ENCODE measurements at places on chromosomes 7 and 10.

DNA sequence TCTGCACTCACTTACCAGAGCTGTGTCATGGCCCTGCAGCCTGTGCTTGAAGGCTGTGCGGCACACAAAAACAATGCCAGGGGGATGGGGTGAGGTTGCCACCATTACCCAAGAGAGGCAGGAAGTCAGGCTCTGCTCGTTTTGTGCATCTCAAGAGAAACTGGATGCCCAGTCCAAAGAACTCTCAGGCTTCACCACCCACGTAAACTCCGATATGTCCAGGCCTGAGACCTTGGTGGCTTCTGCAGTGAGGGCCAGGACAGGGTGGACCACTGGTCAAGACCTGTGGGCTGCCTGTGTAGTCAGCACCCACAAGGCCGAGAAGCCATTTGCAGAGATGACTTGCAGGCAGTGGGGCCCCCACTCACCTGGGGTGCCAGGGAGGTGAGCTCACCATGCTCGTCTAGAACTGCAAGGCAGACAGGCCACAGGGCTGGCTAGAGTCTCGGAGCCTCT lies 54.7 kb upstream of the EBF3 start:
- no peak for DNase-seq

DNA sequence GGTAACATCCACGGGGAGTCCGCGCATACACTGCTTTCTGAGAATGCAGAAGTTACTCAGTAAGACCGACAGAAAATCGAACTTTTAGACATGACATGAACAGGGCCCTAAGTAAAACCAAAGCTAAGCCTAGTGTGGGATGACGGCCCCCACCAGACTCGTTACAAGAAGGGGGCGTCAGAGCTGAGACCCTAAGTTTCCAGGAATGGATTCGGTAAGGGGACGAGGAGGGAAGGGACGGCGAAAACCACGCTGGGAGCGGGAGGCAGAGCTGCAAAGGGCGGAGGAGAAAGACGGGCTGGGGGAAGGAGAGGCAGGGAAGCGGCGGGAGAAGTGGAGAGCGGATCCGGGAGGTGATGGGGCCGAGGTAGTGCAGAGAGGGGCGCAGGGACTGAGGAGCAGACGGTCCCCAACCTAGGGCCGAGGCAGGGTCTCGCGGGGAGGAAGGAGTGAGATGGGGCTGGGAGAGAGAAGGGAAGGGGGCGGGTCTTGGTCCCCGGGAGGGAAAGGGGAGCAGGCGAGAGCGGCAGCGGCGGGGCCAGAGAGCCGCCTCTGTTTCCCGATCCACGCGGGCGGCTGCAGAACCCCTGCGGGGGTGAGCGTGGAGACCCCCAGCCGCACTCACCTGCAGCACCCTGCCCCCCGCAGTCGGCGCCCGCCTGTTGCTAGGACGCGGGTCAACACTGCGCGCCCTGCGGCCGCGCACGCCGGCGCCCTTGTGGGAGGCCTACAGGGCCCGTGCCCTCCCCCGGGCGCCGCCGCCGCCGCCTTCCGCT lies 513 bp downstream of the ODAD2 start:
- DNase-seq: no peak

DNA sequence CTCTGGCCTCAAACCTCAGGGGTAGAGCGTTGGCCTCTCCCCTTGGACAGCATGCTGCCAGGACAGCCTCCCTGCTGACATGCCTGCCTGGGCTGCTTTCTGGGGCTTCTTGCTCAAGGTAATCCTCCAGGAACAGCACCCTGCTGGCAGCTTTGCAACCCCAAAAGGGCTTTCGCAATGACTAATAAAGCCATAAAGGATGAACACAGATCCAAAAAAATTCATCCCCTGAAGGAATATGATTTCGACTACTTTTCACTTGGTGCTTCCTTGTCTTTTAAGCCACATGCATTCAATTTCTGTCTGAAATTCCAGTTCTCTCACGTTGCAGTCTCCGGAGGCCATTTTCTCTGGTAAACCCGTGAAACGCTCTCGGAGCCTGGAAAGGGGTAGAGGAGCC lies 15.1 kb upstream of the SH3PXD2A start:
- DNase-seq: no peak

GRCh38 chr7:17407229-17407628 lies 108.8 kb downstream of the AHR start:
- no peak for DNase-seq

- no peak for DNase-seq
Measured at GRCh38 chr10:128763588-128763987, 637.4 kb upstream of the MKI67 start.

DNA sequence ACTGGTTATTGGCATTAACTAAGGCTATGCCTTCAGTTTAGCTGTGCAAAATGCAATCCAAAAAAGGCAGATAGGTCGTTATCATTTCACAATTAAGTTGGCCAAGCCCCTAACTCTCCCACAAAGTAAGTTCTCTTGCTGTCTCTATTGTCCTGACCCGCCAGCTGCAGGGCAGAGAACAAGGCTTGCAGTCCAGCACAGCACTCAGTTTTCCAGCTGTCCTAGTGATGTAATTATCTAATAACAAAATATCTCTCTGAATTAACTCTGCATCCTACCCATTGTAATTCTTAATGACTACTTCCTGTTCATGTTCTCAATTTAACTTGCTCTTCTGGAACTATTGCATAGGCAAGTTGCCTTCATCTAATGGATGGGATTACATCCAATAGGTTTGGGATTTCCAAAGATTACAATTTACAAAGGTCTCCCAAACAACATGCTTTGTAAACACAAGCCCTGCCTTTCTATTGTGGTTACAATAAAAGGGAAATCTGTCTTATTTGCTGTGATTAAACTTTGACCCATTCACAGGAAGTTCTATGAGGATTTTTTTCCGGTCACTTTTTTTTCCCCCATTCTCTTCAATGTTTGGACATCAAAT lies 55.2 kb downstream of the CDK6 start:
- no peak for DNase-seq

DNA sequence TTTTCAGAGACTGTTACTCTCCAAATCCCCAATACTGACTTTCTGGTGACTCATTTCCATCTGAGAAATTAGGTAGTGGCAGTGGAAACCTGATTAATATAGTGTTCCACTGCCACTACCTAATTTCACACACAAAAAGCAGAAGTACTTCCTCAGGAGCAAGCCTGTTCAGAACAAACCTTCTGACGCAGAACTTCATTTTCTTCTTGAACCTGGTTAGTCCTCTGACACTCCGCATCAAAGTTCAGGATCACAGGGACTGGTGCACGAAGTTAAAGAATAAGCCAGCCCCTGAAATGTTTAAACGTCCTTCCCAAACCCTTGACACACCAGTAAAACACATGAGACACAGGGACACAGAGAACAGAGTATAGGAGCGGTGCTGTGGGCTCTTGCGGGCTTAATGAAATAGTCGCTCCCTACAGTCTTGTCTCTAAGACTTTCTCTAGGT lies 4.4 kb downstream of the WDR91 start:
- DNase-seq: no peak

DNA sequence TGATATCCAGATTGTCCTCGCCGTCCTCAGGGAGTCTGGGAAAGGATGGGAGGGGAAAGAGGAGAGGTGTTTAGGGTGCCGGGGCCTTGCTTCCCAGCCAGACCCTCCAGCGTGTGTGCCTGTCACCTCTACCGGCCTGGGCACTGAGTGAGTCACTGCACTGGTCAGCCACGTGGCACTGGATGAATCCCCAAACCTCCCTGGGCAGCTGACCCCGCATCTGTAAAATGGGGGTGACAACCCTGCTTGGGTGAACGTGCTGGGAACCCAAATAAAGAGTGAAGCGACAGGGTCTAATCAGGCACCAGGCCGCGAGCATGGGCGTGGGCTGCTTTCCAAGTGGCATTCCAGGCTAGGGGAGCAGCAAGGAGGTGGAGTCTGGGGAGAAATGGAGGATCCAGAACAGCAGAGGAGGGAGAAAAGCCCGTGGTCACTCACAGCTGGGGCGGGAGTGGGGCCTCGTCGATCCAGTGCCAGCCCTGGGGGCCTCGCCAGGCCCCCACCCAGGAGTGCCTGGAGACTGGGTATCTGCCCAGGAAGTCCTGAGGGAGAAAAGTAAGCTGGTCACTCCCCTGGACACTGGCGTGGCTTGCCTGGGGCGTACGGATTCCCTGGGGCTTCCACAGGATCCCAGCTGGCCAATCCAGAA lies 29.7 kb downstream of the KLRG2 start:
- no peak for DNase-seq

DNA sequence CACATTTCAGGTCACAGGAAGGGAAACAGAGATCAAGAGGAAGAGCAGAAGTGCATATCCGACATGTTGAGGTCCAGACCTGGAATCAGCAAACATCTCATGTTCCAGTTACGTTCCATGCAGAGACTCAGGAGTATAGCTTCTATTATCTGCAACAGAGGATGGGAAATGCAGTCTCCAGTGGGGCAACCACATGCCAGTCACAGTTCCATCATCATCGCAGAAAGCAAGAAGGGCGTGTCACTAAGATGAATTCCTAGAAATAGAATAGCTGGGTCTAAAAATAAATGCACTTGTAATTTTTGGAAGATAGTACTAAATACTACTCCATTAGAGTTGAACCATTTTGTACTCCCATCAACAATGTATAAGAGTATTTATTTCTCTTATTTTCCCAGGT lies 133.2 kb upstream of the MDFIC start:
- no peak for DNase-seq

GRCh38 chr10:78177491-78178185 lies 144.0 kb downstream of the RPS24 start:
- DNase-seq: no peak

- no peak for DNase-seq
Measured at GRCh38 chr10:124068929-124069328, 24.5 kb downstream of the CHST15 start.

- peak; percentile 46 for DNase-seq
Measured at GRCh38 chr10:80699602-80700039, 161.9 kb downstream of the SH2D4B start.

DNA sequence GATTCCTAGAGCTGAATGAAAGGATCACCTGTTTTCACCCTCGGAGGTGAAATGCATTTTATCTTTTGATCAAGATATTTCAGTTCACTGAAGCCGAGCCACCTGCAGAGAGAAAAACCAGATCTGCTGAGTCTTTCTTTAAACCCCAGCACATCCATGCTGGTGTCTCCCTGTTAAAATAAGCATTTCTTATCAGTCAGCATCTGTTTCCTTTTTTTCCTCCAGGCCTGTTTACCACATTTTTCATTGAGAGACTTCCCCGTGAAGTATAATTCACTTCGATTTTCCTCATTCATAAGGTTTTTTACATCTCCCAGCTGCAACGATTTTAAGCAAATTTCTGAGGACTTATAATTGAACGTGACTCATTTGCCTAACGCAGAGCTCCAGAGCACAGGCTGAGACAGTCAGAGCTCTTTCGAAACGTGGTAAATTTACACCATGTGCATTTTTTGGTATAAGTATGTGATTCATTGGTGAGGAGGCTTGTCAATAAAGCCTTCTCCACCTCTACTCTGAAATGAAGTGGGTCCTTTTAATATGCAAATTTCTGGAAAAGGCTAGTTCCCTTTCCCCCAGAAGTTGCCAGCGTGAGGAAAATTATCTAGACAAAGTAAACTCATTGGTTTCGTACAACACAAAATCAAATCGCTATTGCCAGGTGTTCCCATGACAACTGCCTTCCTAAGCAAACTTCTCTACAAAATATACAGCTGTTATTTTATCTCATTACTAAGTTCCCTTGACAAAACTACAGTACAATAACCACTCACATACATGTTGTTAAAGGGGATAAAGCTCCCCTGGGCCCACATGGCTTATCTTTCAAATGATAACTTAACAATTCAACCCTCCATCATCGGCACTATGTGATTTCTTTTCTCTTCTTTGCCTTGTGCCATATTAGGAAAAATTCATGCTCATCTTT lies 374.8 kb upstream of the AKR1E2 start:
- DNase-seq: no peak

DNA sequence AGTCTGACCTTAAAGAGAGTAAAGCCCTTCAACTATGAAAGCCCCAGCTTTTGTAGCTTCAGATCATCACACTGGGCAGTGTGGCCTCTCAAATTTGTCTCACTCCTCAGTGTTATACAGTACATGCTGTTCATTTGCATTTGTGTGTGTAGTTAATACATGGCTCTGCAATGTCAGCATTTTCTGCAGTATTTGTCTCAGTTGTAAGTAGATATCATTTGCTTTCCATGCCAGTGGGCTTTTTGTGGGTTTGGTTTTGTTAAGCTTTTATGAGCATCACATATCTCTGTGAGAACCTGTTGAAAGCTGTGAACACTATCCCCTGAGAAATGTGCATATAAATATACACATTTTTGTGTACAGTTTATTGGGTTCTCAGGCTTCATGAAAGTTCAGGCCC lies 57.0 kb downstream of the ZNF277 start:
- DNase-seq: no peak

DNA sequence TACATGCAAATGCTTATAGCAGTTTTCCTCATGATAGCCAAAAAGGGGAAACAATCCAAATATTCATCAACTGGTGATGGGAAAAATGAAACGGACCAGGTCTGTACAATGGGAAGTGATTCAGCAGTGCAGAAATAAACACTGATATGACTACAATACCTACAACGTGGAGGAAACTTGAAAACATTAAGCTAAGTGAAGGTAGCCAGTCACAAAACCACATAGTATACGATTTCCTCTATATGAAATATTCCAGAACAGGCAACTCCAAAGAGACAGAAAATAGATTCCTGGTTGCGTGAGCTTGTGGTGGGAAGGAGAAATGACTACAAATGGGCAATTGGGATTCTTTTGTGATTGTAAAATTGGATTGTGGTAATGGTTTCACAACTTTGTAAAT lies 263.1 kb upstream of the PITRM1 start:
- no peak for DNase-seq

DNA sequence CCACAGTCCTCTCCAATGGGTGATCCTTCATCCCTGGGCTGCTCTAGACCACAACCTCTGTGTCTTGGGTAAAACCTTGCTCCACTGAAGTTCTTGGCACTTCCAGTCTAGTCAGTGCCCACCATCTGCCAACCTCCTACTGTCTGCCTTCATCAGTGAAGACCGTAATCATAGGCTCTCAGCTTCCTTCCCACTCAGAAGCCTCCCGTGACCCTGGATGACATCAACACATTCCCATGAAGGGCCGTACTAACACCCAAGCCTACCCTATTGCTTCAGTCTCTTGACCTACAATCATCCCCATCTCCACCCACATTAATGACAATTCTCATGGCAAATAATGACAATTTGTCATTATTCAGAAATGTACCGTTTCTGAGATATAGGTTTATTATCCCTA lies 27.6 kb upstream of the GARS1 start:
- no peak for DNase-seq

Data from CD4-positive, alpha-beta T cell treated with Interleukin-15 for 1 hour (primary cell).